Myocyte (in vitro differentiated cells): ENCODE measurements at places on chromosomes 6 and 20.
A peak's percentile ranks its signal among the peaks of the same experiment; 100 is the strongest.

- DNase-seq = no peak
These were observed 13.0 kb downstream of the SESN1 start for GRCh38 chr6:109081516-109082187.

DNA sequence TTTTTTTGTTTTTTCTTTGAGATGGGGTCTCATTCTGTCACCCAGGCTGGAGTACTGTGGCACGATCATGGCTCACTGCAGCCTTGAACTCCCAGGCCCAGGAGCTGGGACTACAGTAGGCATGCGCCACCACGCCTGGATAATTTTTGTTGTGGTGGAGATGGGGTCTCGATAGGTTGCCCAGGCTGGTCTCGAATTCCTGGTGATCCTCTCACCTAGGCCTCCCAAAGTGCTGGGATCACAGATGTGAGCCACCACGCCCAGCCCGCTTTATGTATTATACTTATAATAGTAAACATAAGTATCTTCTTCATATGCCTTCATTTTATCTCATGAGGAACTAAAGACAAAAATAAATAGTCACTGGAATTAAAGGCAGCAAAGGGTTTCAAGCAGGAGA lies 63.5 kb downstream of the GINS1 start:
- no peak for DNase-seq

DNA sequence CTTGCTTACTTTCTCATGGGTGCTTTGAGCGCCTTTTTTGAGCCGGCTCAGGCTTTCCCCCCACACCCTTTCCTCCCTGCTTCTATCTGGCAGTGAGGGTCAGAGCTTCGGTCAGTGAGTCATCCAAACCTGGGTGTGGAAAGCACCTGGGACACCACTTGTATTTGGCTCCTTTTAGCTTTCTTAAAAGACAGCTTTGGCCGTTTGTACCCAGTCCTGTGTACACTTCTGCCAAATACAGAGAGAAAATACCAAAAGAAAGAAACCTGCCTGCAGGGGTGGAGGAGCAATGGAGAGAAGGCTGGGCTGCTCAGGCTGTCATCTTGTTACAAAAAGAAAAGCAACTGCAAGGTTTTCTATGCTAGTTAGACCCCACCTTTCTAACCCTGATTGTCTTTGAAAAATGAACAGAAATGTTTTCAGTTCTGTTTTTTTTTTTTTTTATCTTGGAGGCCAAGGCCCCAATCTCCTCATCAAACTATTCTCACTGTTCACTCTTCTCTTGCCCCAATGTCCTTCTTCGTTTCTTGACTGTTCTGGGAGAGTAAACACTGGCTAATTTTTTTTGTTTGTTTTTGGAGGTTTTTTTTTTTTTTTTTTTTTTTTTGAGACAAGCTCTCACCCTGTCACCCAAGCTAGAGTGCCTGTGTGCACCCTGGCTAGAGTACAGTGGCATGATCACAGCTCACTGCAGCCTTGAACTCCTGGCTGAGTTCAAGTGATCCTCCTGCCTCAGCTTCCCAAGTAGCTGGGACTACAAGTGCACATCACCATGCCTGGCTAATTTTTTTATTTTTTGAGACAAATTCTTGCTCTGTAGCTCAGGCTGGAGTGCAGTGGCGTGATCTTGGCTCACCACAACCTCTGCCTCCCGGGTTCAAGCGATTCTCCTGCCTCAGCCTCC lies 76.4 kb downstream of the SSR1 start:
- no peak for DNase-seq

DNA sequence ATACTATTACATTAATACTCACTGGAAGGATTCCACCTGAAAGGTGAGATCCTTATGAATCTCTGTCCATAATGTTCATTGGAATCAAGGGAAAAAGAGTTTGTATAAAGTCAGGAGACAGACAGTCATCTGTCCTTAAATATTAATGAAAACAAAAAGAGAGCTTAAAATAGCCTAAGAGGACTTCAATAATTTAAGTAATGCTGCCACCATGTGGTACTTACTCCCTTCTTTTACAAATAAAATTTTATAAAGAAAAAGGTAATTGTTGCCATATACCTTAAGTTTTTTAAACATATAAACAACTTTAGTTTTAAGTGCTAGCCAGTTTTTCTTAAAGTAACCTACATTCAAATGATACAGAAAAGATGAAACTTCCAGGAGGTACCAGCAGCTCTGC lies 5.1 kb downstream of the BLOC1S5 start:
- peak; percentile 46 for DNase-seq

DNA sequence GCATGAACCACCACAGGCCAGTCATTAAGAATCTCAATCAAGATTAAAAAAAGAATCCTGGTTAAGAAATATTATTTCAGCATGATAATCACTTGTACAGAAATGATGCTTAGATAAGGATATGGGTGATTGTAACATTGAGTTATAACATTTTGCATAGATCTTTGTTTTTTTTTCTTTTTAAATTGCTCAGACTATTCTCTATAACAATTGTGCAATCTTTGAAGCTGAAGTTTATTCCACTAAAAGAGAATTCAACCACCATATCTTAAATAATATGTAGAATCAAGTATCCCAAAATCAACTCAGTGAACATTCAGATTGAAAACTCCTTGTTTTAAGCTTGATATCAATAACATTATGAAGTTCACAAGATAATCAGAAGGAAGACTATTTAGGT lies 663 bp upstream of the SMIM28 start:
- DNase-seq = no peak

DNA sequence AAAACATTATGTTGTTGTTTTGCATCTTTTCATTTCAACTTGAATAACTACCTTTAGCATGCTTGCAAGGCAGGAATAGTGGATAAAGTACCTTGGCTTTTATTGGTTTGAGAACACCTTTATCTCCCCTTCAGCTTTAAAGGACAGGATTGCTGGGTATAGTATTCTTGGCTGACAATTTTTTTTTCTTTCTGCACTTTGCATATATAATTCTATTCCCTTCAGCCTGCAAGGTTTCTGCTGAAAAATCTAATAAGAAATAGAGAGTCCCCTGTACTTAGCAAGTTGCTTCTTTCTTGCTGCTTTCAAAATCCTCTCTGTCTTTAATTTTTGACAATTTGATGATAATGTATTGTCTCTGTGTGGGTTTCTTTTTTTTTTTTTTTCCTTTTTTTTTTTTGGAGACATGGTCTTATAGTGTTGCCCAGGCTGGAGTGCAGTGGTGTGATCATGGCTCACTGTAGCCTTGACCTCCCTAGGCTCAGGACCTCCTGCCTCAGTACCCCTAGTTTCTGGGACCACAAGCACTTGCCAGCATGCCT lies 47.1 kb downstream of the SMAP1 start:
- DNase-seq = no peak

DNA sequence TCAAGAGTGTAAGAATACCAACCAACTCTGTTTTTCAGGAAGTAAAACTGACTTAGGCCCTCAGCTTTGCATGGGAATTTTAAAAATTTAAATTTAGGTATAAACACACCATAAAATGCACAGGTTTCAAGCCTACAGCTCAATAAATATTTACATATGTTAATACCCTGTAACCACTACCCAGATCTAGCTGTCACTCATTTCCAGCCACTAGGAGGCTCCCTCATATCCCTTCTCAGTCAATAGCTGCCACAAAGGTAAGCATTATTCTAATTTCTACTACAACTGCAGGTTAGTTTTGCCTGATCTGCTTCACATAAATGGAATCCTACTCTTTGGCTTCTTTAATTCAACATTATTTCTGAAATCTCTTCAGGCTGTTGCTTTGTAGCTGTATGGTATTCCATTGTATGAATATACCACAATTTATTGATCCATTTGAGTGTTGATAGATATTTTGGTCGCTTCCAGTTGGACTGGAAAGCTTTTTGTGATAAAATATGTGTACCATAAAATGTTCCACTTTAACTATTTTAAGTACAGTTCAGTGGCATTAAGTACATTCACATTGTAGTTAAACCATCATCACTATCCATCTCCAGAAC lies 32.5 kb upstream of the MEI4 start:
- peak; percentile 4 for DNase-seq

GRCh38 chr6:15152700-15153099 lies 93.2 kb upstream of the JARID2 start:
- no peak for DNase-seq

- DNase-seq = no peak
These were observed 9.8 kb downstream of the SDC4 start for GRCh38 chr20:45338121-45339030.

- no peak for DNase-seq
These were observed 470.4 kb downstream of the CDH26 start for GRCh38 chr20:60428651-60429050.

DNA sequence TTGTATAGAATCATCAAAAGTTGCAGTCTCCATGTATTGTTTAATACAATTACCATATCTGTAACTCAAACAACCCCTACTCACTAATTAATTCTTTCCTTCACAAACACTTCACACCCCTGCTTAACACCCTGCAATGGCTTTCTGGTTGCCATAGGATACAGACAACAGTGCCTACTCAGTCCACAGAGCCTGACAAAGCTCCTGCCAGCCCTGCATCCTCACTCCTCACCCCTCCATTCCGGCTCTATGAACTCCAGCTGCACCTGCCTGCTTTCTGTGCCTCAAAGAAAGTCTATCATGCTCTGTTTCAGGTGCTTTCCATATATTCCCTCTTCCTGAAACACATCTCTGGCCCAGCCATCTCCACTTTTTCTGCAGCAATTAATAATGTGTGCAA lies 253.4 kb downstream of the HACE1 start:
- no peak for DNase-seq
